ENCODE measurements at places on chromosomes 4 and X.

GRCh38 chr4:26144526-26145155 is 176.2 kb upstream of the RBPJ start:
- DNase-seq: no peak

DNA sequence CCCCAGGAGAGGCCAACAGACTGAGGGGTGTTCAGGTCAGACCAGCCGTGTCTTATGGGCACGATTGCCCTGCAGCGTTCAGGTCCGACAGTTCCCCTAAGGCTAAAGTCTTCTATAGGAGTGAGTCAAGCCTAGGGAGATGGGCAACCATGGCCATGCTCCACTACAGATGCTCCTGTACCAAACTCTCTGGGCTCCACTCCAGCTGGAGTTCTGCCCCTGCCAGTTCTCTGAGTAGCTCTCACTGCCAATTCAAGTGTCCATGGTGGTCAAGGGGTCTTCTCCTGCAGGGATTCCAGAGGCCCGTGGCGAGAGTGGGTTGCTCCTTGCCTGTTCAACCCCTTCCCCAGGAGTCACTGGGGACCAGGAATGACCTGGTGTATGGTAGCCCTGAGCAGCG is 38.2 kb downstream of the BEX3 start:
- DNase-seq: no peak

DNA sequence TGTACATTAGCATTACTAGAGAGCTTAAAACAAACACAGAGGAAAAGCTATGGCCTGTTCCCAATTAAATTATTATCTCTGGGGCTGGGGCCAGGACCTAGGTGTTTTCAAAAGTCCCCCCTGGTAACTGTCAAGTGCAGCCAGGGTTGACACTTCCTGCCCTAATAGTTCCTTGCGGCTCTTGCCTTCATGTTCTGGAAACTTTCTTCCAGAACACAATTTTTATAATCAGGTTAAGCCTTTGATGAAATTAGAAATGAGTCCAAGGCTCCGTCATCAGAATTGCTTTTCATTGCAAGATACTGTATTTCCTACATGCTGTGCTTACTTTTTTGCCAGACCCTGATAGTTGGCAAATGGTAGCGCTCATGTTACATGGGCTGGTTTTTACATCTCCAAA is 229.6 kb downstream of the UNC5C start:
- DNase-seq: no peak

DNA sequence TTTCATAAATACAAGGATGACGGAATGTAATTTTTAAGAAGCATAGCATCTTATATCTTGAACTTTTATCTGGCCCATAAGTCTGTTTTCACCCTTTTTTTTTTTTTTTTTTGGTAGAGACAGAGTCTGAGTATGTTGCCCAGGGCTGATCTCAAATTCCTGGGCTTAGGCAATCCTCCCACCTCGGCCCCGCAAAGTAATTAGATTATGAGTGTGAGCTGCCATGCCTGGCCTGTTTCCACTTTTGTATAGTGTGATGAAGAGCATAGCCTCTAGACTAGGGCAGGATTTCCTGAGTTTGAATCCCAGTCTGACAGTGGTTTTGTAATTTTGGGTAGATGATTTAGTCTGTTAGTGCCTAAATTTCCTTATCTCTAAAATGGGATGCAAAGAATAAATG is 11.0 kb downstream of the STIM2 start:
- no peak for DNase-seq

GRCh38 chrX:22148565-22148964 is 116.4 kb downstream of the PHEX start:
- DNase-seq: no peak

- no peak for DNase-seq
These were observed 30.0 kb downstream of the ITM2A start for GRCh38 chrX:79336869-79337815.

GRCh38 chr4:17120761-17121160 is 222.3 kb upstream of the LDB2 start:
- DNase-seq: no peak

- no peak for DNase-seq
These were observed 1.5 kb downstream of the PLS3 start for GRCh38 chrX:115562480-115562847.

- no peak for DNase-seq
These were observed 91.2 kb upstream of the SORBS2 start for GRCh38 chr4:185903205-185903604.

DNA sequence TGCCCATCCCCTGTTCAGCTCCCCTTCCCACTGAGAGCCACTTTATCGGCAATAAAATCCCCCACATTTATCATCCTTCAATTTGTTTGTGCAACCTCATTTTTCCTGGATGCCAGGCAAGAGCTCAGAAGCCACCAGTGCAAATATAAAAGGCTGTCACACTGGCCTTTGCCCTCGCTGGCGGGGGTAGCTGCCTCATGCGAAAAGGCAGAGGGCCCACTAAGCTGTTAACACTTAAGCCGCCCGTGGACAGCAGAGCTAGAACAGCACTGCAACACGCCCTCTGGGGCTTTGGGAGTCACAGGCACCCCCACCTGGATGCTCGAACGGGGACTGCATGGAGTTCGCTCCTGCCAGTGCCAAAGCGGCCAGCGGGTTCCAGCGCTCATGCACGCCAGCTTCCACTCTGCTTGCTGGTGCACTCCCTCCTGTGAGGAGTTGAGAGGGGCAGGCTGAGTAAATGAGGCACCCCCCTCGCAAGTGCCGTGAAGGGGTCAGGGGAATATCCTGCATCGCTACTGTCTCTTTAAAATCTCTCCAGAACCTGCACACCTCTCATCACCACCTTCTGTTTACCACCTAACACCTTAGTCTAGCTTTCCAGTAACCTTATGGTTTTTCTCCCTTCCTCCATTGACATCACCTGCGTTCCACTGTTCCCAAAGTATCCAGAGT is 99.5 kb downstream of the SORBS2 start:
- DNase-seq: no peak

DNA sequence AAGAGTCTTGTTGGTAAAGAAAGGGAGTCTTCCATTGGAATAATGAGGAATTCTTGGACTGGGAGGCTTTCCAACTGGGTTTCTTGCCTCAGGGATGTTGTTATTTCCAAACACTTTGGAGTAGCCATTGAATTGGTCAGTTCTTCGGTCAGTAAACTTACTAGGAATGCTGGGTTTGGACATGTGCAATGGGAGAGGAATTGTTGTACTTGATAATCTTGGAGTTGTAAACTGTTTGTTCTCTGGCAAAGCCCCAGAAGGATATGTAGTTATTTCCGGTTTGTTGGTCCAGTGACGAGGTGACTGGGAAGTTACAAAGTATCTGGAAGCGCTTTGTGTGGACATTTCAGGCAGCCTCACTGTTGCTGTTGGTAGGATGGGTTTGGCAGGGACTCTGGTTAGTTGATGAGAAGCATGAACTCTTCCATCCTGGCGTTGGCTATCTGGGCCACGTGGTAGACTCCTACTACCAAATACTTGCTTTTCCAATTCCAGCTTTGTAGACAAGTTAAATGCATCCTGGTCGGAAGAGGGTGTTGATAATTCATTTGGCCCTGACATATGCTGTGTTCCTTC is 25.9 kb downstream of the MXRA5 start:
- DNase-seq: no peak
